ENCODE measurements at places on chromosomes 2 and 18.

- no peak for DNase-seq
Measured at GRCh38 chr2:27518113-27518781, 21.6 kb downstream of the GCKR start.

- no peak for DNase-seq
Measured at GRCh38 chr18:38616306-38616705, 1050.7 kb upstream of the CELF4 start.

DNA sequence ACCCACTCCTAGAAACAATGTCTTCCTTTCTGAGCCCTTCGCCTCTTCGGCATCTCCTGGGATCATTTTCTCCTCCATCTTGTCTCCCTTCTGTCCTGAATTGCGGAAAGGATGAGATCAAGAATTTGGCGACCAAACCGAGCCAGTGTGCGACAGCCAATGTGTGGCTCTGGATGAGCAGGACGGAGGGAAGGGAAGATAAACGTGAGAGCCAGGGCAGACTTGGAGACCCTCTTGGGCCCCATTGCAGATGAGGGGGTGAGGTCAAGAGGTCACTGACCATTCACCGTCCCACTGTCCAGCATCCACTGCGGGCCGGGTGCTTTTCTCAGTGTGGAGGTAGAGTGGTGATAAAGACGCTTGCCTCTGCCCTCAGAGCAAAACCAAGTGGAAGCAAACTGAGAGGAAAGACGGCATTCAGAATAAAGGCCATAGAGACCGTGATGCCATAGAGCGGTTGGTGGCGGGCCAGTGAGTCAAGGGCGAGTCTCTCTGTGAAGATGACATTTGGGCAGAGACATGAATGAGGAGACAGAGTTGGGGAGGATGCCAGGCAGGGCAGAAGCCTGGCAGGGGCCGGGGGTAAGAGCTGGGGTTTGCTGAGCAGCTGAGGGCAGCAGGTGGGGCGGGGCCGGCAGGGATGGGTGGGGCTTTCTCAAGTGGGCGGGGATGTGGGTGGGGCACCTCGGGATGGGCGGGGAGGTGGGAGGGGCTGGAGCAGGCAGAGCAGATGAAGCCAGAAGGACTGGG lies 55.6 kb downstream of the ACAA2 start:
- no peak for DNase-seq

DNA sequence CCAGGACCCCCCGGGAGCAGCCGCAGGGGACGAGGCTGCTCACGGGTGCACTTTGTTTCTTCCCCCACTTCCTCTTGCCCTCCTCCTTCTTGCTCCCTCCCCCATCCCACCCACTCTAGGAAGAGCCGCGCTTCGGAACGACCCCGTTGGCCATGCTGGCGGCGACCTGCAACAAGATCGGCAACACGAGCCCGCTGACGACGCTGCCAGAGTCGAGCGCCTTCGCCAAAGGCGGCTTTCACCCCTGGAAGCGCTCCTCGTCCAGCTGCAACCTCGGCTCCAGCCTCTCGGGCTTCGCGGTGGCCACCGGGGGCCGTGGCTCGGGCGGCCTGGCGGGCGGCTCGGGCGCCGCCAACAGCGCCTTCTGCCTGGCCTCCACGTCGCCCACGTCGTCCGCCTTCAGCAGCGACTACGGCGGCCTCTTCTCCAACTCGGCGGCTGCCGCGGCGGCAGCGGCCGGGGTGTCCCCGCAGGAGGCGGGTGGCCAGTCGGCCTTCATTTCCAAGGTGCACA lies 1.3 kb downstream of the SP9 start:
- no peak for DNase-seq

DNA sequence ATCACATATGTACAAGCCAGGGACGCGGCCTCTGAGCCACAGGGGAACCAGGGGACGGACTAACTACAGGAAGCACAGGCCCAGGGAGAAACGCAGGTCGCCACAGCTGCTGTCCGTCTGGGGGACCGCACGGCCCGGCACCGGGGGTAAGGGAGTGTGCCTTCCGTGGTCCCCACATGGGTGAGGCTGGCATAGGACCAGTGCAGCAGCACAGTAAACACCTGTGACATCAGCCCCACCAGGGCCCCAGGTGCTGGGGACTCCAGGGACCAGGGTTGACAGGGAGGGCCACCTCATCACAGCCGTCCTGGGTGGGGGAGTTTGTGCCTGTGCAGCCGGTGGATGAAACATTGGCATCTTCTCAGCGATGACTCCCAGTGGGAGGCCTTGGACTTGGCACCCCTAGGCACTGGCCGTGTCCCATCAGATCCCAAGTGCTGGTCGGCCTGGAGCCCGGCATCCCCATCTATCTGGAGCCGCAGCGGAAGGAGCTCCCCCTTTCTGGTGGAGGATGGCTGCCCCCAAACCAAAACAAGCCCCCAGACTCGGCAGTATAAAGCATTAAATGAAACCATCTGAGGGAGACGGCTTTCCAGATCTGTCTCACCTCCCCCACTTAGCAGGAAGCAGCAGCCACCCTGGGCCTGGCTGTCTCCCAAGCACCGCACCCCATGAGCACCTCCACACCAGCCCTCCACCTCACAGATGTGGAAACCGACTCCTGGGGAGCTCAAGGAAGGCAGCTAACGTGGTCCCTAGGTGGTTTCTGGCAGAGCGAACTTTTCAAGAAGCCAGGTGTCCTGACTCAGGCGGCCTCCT lies 22.5 kb downstream of the AQP12A start:
- no peak for DNase-seq

GRCh38 chr2:95115418-95115817 lies 6.2 kb downstream of the MRPS5 start:
- DNase-seq, result peak; percentile 45

- no peak for DNase-seq
Measured at GRCh38 chr2:180077295-180077906, 70.3 kb upstream of the CWC22 start.

DNA sequence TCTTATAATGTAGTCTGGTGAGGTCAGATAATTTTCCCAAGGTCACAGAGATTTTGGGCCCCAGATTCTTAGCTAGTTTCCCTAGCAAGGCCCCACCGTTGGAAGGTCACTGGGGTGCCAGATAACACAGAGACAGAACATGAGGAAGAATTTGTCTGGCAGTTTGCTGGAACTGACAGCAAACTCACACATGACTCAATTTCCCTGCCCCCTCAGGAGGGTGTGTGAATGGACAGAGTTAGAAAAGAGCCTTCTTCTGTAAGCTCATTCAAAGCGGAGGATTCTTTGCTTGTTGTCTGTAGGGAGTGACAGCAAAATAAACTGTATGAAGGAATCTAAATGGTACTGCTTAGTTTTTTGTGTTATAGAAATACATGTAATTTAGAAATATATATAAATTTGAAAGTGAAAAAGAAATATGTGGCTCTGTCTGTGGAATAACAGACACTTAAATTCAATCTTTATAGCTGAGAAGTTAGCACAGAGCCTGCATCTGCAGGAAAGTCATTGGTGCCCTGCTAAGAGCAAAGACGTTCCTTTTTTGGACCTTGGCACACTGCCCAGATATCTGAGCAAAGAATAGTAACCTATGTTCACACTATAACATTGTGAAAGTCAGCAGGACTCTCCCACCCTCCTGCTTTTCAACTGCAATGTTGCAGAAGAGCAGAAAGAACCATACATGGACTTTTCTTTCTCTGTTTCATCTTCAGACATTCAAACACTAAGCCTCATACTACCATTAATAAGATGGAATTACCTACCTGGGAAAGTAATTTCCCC lies 2.1 kb downstream of the MDH1 start:
- peak; percentile 80 for DNase-seq

DNA sequence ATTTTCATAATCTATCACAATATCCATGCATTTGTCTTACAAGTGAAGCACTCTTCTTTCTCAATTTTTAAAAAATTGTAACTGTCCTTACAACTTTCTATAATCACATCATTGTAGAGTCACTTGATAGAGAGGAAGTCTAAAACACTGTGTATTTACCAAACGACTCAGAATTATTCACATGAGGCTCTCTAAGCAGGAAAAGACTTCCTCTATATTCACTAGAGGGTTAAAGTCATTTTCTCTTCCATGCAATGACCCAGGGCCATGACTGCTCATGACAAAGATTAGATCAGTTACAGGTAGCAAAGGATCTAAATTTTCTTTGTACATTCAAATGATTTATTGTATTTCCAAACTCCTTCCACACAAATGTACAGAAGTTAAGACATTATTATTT lies 9.0 kb upstream of the SLC1A4 start:
- DNase-seq, result no peak

DNA sequence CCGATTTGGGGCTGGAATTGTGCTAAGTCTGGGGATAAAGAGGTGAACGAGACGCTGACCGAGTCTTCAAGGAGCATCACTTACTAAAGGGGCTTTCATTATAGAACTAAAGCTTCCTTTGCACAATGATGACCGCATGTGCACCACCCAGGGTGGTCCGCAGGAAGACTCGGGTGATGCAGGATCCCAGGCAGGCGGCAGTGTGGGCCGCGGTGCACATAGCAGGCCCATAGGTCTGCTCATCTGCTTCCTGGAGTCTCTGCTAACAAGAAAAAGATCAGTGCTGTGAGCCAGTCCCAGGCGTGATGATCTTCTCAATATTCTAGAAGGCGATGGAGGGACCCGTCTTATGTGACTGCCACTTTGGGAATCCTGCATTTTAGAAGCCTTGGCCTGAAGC lies 122.8 kb downstream of the PXDN start:
- DNase-seq, result no peak

DNA sequence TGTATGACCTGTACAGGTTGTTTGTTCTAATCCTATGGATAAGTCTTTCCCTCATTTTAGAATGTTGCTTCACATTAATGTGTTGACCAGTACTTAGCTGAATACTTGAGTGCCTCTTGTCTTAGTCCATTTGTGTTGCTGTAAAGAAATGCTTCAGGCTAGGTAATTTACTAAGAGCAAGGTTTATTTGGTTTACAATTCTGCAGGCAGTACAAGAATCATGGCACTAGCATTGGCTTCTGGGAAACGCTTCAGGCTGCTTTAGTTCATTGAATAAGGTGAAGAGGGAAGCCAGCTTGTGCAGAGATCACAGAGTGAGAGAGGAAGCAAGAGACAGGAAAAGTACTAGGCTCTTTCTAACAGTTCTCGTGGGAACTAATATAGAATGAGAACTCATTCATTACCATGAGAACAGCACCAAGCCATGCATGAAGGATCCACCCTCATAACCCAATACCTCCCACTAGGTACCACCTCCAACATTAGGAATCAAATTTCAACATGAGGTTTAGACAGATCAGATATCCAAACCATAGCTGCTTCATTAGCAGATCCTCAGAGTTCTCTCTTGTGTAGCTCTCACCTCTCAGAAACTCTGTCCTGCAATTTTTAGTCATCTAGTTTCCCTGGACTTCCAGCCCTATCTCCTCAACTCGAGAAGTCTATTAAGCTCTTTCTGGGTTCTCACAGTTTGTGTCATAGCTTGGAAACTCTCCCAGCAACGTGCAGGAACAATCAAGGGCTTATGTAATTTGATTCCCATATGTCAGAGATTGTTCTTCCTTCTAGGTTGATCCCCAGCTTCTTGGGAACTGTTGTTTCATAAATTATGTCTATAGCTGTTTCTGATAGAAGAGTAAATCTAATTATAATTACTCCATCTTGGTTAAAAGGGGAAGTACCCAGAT lies 2082.3 kb upstream of the CELF4 start:
- peak; percentile 5 for DNase-seq

GRCh38 chr2:8431446-8432125 lies 250.3 kb upstream of the ID2 start:
- no peak for DNase-seq

GRCh38 chr18:58325494-58325893 lies 281.5 kb downstream of the NEDD4L start:
- no peak for DNase-seq
